ENCODE measurements at places on chromosomes 2 and 18. TPM values are rescaled to one million over a fixed set of nuclear protein-coding genes. Genes with fewer than 3 reads are reported as not detected.

DNA sequence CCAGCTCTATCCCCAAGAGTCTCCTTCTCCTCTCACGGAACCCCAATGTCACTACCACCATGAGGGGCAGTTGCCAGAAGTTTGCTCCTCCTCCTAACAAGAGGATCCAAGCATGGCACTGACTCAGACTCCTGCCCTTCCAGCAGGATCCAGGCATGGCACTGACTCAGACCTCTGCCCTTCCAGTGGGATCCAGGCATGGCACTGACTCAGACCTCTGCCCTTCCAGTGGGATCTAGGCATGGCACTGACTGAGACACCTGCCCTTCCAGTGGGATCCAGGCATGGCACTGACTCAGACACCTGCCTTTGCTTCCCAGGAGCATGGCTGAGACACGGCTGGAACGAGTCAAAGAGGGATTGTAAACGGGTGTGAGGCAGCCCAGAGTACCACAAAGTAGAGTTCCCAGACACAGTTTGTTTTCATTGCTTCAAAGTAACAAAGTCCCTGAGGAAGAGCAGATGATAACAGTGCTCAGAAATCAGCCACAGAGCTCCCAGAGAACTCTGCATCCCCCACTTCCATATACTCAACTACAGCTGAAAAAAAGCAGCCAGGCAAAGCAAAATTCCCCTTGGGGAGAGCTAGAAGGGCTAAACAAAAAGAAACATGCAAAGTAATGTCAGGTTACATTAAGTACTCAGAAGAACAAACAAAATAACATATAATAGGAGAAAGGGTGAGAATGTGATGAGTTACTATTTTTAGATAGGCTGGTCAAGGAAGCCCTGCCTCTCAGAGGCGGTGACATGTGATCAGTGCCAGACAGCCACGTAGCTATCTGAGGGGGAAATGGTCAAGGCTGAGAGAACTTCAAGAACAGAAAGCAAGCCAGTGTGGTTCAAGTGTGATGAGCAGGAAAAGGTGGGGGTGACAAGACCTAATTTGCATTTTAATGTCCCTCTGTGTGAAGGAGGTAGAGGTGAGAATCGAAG, 3.0 kb downstream of the BUB1 start:
- peaks cover 9% of the 10 kb centered on the region for H3K4me1 ChIP-seq
- DNase-seq: peak; percentile 84
- no peak overlapping the region for H3K4me3 ChIP-seq
- H3K27me3 ChIP-seq: no peaks in the 10 kb centered on the region
- peak overlapping the region; percentile 33 for H3K27ac ChIP-seq

DNA sequence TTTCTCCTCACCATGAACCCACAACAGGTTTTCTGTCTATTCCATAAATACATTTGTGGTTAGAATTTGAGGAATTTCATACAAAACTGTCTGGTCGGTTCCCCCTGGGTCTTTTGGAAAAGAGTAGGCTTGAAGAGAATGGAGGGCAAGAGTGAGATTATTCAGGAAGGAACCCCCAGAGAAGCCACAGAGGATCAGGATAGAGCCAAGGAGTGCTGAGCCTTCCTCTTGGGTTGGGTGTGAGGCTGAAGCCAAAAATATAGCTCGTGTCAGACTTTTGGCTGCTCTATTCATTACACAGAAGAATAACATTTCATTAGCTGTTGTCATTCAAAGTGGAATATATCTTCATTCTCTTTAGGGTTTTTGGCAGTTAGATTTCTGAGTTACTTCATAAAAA, 45.9 kb upstream of the YES1 start:
- no peak for DNase-seq
- H3K4me1 ChIP-seq: no peaks in the 10 kb centered on the region
- no peak overlapping the region for H3K4me3 ChIP-seq
- H3K27ac ChIP-seq: no peak overlapping the region
- no peaks in the 10 kb centered on the region for H3K27me3 ChIP-seq

DNA sequence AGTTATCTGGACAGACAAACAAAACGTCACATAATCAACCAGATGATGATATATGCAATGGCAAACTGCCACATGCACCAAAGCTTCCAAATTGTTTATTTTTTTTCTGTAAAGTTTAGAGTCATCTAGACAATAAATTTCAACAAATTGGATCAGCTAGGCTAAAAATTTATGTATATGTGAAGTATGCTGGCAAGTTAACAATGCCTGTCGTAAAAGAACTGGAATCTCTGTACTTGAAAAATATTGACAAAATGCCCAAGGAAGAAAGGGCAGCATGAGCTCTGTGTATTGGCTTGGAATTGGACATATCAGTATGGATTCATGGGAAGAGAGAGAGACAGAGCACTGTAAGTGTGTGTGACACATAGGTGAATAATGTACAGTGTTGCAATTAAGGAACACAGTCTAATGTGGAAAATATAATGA, 309.8 kb downstream of the ERBB4 start:
- DNase-seq: no peak
- no peak overlapping the region for H3K4me3 ChIP-seq
- no peaks in the 10 kb centered on the region for H3K4me1 ChIP-seq
- no peaks in the 10 kb centered on the region for H3K36me3 ChIP-seq
- H3K27me3 ChIP-seq: no peaks in the 10 kb centered on the region
- no peak overlapping the region for H3K27ac ChIP-seq

Gene SCN7A
- total RNA-seq: 2.8 TPM

Gene RPRM
- total RNA-seq: 0.85 TPM

Gene SUPT7L
- total RNA-seq: 46.2 TPM

- H3K4me1 ChIP-seq: peaks cover 6% of the 10 kb centered on the region
- no peak for DNase-seq
- no peaks in the 10 kb centered on the region for H3K27me3 ChIP-seq
- H3K27ac ChIP-seq: peak overlapping the region; percentile 79
- no peaks in the 10 kb centered on the region for H3K36me3 ChIP-seq
- peak overlapping the region; percentile 31 for H3K4me3 ChIP-seq
Observed at GRCh38 chr18:51151568-51152511, 45.6 kb downstream of the MEX3C start.

DNA sequence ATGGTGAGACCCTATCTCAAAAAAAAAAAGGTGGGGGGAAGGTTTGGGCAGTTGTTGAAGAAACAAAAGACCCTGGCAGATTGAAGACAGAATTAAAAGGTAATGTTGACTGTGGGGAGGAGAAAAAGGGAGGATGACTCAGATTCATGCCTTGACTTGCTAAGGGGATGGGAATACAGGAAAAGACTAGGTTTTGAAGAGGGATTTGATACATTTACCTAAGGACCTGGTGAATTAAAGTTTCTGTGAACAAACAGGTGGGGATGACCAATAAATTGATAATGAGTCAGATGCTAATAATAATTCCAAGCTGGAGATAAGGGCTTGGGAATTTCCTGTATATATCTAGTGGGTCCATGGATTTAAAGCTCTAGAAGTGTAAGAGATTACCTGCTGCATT, 27.6 kb downstream of the TTR start:
- H3K4me3 ChIP-seq: no peak overlapping the region
- no peaks in the 10 kb centered on the region for H3K27me3 ChIP-seq

DNA sequence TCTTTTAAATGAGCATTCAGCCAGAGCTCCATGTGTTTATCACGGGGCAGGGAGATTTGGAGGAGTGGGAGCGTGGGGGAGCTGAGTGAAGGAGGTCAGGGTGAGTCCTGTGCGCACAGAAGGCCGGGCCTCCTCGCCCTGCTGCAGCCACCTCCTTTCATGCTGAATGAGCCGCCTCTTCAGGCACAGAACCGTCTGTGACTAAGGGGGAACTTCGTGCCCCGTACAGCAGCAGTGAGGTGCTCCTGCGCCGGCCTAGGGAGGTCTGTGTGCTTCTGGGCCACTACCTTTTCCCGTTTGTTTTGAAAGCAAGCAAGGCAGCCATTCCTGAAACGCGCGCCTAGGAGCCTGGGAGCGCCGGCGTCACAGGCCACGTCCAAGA, 27.1 kb upstream of the ZNF516 start:
- no peak overlapping the region for H3K27ac ChIP-seq
- no peaks in the 10 kb centered on the region for H3K27me3 ChIP-seq
- no peak for DNase-seq
- H3K36me3 ChIP-seq: no peaks in the 10 kb centered on the region

DNA sequence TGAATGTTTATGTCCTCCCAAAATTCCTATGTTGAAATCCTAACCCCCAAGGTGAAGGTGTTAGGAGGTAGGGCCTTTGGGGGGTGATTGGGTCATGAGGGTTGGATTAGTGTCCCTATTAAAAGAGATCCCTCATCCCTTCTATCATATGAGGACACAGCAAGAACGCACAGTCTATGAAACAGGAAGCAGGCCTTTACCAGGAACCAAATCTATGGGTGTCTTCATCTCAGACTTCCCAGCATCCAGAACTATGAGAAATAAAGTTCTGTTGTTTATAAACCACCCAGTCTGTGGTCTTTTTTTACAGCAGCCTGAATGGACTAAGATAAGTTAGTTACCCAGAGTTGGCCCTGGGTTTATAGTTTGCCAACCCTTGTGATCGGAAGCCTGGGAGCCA, 153.1 kb downstream of the INO80D start:
- no peaks in the 10 kb centered on the region for H3K36me3 ChIP-seq
- DNase-seq: no peak
- H3K27me3 ChIP-seq: no peaks in the 10 kb centered on the region
- H3K4me1 ChIP-seq: peaks cover 6% of the 10 kb centered on the region
- no peak overlapping the region for H3K4me3 ChIP-seq

DNA sequence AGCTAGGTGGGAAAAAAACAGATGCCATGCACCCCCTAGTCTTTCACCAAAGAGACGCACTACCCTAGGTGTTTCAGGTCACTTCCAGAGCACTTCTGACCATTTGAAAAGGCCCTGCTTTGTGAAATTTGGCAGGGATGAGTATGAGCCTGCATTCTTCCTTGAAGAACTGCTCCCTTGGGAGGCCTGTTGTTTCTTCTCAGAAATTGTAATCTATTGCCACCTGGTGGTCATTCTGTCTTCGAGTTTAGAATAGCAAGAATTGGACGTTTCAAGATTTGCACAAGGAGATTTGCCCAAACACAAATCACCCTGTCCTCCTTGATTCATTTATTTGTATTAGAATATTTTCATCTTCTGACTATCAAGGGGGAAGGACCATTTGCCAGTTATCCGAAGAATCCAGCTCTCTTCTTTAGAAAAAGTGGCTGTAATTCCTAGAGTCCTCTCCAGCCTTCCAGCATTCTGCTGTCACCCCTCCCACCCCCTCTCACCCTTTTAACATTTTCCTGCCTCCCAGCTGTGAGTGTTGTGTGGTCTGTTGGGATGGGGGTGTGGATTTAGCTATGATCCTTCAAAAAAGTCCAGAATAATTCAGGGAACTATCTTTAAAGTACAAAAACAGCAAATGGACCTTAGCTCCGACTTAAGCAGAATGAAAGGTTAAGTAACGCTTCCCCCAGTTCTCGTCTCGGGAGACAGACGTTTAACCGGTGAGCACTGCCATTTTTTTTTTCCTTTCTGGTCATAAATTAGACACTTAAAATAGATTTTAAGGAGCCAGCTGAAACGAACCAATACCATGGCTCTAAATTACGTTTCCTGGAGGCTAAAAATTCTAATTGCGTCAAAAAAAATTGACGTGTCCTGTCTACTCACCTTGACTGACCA, 3.7 kb upstream of the GAD1 start:
- H3K36me3 ChIP-seq: no peaks in the 10 kb centered on the region
- DNase-seq: no peak
- H3K27ac ChIP-seq: no peak overlapping the region
- no peak overlapping the region for H3K4me3 ChIP-seq
- peaks cover 3% of the 10 kb centered on the region for H3K27me3 ChIP-seq

Gene UNC80
- not detected for total RNA-seq

Gene LONRF2
- 0.80 TPM for total RNA-seq

DNA sequence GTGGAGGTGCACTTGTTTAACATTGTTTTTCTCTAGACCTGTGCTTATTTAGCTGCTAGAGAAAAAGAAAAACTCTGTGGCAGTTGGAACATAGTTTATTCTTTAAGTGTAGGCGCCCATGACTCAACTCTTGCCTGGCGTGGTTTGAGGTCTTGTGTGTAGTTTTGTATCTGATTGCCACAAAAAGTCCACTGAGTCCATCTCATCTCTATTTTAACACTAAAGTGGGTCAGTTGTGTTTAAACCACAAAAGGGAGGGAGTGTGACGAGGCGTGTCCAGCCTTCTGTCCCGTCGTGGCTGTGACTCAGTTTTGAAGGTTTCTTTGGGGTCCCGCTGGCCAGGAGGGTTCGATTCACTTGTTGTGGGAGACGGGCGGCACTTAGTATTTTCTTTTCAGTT, 15.3 kb upstream of the UGT1A9 start:
- no peaks in the 10 kb centered on the region for H3K4me1 ChIP-seq
- H3K4me3 ChIP-seq: no peak overlapping the region
- no peaks in the 10 kb centered on the region for H3K27me3 ChIP-seq
- H3K36me3 ChIP-seq: no peaks in the 10 kb centered on the region

GRCh38 chr2:186959486-186959885, 110.5 kb upstream of the ZSWIM2 start:
- H3K4me1 ChIP-seq: no peaks in the 10 kb centered on the region
- no peak for DNase-seq
- no peak overlapping the region for H3K4me3 ChIP-seq
- H3K27ac ChIP-seq: no peak overlapping the region
- H3K36me3 ChIP-seq: no peaks in the 10 kb centered on the region

Gene MEMO1
- 5.2 TPM for total RNA-seq

Gene SP9
- total RNA-seq: not detected

DNA sequence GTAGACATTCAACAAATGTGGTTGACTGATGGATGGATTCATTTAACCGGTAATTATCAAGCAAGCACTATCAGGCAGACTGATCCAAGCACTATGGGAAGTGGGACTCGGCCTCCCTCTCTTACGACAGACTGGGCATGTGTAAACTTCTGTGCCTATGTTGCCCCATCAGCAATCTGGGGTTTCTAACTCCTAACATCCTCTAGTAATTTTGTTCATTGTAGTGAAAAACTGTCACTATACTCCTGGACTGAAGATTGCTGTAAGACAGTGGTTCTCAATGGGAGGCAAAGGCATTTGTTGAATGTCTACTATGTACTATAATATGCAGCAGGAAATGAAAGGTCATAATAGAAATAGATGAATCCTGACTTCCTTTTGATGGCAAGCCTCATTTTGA, 51.2 kb upstream of the CREB1 start:
- no peak overlapping the region for H3K27ac ChIP-seq
- no peaks in the 10 kb centered on the region for H3K36me3 ChIP-seq
- DNase-seq: no peak
- H3K27me3 ChIP-seq: no peaks in the 10 kb centered on the region
